ENCODE measurements at places on chromosomes 13 and 19.

GRCh38 chr13:18949489-18949761, 232.2 kb downstream of the TUBA3C start:
- no peak for DNase-seq

- no peak for DNase-seq
These were observed 1204.5 kb upstream of the SLC10A2 start for GRCh38 chr13:104270731-104271130.

DNA sequence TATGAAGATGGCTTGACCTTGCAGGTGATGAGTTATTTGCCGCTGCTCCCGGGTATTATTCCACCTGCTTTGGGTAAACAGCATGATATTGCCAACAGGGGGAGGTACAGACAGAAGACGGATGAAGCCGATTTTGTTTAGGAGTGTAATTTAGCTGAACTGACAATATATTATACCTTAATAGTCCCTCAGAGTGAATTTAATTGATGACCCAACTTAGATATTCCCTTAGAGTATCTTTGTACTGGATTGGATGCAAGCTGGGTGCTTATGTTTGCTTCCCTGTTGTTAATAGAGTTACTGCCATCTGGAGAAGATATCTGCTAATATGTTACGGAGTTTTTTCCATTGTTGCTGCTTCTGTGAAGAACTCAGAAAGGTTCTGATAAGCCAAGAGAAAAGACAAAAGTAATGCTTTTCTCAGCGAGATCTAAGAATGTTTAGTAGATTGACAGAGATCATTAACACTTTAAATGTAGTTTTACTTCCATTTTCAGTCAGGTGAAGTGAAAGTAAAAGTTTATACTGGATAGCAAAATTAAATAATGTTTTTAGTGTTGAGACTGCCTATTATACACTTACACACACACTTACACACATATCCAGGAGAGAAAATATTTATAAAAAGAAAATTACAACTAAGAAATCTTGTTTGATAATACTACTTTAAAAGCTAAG, 2220.8 kb upstream of the PCDH20 start:
- DNase-seq, result peak; percentile 3

GRCh38 chr13:111020021-111020420, 95.1 kb upstream of the ARHGEF7 start:
- no peak for DNase-seq

DNA sequence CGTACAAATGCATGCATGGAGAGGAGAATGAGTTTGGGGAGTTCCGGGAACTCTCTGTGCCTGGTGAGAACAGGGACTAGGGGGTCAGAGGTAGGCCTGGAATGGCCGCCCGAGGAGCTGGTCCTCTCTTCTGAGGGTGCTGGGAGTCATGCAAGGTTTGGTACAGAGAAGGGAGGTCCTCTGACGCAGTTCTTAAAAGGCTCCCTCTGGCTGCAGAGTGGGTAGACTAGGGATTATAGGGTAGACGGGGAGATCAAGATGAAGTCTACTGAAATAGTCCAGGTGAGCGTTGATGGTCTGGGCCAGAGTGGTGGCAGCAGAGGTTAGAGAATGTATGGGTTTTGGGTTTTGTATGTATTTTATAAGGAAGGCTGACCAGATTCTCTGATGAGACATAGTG, 796 bp downstream of the ZNF304 start:
- no peak for DNase-seq
